Kidney (tissue), 22 donors: ENCODE measurements at places on chromosomes 13 and 19.

DNA sequence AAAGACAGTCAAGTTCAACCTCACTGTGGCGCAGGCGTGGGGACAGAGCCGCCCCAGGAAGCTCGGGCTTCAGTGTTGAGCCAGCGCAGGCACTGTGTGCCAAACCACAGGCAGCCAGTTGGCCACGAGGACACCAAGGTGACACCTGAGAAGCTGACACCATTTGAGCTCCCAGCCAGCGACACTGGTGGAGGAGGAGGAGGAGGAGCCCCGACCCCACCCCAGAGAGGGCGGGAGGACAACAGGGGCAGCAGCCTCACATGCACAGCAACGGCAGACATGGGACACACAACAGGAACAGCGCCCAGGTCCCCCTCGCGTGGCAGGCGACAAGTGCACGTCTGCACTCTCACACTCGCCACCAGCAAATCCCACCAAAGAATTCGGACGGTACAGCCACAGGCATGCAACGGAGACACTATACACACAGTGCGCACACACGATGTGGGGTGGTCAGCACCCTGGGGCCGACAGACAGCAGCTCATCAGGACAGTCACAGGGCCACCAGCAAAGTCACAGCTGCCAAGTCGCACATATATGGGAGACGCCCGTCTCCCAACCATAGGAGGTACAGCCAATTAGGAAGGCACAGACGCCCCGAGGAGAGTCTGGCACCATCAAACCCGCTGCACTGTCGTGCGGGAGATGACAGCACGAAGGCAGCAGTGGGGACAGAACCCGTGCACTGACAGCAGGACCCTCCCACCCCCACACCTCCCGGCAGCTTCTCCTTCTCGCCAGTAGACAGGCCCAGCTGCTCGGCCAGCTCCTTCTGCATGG lies 3.4 kb downstream of the EIF3G start:
- no peak for DNase-seq

- DNase-seq: peak; percentile 69
These were observed 103.9 kb upstream of the DIAPH3 start for GRCh38 chr13:60267498-60268202.

DNA sequence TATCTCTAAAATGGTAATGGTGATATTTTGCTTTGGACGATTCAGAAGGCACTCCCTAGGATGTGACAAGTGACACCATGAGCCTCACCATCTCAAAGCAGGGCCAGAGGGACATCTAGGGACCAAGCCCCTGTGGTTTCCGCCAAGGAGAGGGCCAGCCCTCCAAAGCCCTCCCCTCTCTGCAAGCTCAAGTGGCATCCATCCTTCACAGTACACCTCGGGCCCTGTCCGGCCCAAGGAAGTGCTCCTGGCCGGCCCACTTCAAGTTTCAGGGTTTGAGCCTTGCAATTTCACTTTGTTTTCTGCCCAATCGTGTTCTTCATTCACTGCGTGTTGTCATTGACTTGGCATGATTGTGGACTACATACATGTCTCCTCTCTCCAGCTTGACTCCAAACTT lies 82.5 kb downstream of the TSHZ3 start:
- DNase-seq: no peak

GRCh38 chr19:4691373-4691772 lies 21.2 kb upstream of the MYDGF start:
- no peak for DNase-seq

DNA sequence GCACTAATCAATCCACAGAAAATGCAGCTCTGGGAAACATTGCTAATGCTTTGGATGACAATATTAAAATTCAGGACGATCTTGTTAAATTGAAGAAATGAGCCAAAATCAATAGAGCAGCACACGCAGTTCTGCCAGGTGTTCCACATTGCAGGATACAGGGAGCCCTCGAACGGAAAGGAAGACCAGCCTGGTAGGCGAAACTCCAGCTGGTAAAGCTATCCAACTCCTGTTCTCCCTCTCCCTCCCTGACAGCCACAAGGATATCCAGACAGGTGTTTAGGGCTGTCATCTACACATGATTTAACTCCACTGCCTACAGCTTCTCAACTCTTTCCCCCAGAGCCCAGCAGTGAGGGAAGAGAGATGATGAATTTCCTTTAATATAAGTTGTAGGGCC lies 67.7 kb downstream of the EPSTI1 start:
- DNase-seq: peak; percentile 3

DNA sequence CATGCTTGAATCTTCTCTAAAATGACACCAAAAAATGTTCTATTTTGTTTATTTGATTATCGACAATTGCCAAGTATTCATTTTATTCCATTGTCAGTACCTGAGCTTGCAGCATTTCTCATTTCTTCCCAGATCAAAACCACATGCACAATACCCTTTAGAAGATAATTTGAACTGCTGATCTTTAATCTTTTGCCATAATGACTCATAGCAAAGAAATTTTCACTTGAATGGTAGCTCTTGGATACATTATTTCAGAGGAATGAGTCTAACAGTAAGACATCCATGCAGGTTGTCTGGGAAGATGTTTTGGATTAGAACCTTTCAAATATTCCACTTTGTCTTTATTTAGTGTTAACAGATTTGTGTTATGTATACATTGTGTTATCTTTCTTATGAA lies 42.0 kb upstream of the RXFP2 start:
- no peak for DNase-seq

DNA sequence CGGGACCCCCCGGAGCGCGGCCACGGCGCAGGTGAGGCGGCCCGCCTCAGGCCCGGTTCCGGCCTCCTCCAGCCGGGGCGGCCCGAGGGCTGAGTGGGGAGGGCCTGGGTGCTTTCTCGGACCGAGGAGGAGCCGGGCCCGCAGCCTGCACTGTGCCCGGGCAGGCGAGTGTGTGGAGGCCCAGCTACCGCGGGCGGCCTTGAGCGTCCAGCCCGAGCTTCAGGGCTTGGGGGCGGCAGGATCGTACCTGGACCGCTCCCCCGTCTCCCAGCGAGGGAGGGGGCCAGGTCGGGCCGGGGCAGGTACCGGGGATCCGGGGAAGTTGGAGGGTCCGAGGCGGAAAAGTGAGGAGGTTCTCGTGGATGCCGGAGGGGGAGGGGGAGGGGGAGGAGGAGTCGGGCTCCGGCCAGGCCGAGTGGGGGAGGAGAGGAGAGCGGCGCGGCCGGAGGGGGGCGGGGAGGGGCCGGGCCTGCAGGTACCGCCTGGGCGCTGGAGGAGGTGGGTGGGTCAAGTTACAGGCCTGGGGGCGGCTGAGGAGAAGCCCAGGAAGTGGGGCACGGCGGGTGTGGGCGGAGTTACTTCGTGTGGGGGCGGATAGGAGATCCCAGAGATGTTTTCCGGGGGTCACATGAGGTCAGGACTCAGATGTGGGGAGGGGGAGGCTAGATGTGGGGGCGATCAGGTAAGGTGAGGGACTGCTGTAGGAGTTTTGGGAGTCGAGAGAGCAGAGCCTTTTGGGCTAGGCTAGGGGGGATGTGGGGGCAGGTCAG lies 545 bp downstream of the NACC1 start:
- peak; percentile 90 for DNase-seq

DNA sequence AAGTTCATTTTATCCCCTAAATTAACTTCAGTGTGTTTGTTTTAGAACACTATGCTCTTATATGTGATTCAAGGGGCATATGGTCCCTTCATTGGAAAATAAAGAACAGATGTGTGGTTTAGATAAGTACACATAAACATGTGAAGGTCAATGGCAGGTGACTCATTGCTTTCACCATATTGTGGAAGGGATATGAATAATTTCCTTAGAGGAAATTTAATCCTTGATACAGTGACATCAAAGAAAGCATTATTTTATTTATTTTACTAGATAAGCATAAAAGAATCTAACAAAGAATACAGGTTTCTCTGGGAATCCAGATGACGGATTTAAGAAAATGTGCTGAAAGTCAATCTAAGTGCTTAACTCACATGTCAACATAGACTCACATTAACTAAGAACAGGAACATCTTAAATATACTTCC lies 373.5 kb downstream of the KCTD12 start:
- DNase-seq: no peak

- no peak for DNase-seq
These were observed 26.3 kb upstream of the SERP2 start for GRCh38 chr13:44347301-44347700.

GRCh38 chr13:44142540-44142867 lies 231.1 kb upstream of the SERP2 start:
- no peak for DNase-seq

DNA sequence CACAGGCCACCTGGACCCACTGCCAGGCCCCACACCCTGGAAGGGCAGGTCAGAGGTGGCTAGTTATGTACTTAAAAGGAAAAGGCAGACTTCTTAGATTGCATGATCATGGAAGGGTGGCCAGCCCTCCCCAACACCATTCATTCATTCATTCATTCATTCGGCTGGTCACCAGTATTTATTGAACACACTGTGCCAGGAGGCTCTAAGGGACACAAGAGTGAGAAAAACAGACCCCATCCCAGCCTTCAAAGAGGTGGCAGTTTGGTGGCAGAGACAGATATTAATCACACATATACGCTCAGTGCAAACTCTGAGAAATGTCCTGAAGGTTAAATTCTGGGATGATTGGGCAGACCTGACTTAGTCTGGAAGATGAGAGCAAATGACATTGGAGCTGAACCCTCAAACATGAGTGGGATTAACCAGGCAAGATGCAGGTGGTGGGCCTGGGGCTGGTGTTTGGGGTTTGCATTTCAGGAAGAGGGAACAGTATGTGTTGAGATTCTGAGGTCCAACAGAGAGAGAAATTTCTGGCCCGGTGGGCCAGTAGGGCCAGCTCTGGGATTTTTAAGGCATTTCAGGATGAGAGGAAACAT lies 147.5 kb downstream of the ZNF536 start:
- no peak for DNase-seq

- no peak for DNase-seq
These were observed 54.8 kb downstream of the COG3 start for GRCh38 chr13:45519493-45519892.

DNA sequence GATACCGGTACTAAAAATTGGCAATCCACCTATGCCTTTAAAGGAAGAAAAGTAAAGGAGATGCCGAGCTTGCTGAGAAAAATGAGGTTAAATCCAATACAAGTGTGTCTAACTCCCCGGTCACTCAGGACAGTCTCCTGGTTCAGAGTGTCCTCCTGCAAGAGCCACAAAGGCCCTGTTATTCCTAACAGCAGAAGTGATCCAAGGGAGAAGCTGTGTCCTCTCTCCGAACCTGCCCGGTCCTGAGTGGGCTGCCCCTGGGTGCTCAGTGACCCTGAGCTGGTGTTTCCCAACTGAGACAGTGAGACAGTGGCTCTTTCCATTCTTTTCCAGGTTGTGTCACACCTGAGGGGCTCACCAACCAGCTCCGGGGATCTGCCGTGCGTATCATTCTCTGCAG lies 4.8 kb downstream of the GJB6 start:
- no peak for DNase-seq

DNA sequence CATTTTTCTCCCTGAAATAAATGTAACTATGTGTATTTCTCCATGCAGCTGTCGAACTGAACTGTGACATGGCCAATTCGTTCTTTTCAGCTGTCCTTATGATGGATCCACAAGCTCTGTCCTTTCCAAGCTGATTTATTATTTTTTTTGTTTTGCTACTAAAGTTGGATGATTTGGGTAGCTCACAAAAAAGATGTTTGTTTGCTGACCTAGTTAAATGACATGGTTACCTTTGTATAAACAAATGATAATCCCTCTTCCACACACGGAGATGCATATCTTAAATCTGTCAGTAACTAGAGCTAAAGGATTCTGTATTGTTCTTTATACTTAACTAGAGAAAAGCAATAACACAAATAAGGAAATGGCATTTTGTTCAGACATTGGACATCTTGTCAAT lies 884.3 kb upstream of the PCDH20 start:
- no peak for DNase-seq

DNA sequence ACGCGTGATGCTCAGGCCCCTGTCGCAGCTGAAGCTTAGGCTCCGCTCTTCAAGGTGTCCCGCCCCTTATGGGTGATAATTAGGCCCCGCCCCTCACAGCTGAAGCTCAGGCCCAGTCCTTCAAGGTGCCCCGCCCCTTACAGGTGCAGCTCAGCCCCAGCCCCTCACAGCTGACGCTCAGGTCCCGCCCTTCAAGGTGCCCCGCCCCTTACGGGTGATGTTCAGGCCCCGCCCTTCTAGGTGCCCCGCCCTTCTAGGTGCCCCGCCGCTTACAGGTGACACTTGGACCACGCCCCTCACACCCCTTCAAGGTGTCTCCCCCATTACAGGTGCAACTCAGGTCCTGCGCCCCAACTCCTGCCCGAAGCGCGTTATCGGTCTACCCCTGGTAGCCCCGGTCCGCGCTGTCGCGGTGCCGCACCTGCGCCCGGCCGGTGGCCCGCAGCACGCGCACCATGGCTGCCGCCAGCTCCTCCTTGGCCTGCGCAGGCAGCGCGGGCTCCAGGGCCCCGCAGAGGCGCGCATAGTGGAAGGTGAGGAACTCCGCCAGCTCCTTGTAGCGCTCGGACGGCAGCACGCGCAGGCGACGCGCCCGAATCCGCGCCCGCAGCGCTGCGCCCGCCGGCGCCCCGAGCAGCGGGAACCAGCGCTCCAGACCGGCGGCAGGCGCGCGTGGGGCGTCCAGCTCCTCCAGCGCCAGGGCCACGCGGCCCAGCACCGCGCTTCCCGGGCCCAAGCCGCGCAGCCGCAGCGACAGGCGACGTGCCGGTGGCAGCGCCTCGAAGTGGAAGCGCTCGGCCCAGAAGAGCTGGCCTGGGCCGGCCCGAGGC lies 7.3 kb downstream of the RASAL3 start:
- peak; percentile 76 for DNase-seq

- DNase-seq: no peak
These were observed 11.3 kb downstream of the PCID2 start for GRCh38 chr13:113196970-113197737.

DNA sequence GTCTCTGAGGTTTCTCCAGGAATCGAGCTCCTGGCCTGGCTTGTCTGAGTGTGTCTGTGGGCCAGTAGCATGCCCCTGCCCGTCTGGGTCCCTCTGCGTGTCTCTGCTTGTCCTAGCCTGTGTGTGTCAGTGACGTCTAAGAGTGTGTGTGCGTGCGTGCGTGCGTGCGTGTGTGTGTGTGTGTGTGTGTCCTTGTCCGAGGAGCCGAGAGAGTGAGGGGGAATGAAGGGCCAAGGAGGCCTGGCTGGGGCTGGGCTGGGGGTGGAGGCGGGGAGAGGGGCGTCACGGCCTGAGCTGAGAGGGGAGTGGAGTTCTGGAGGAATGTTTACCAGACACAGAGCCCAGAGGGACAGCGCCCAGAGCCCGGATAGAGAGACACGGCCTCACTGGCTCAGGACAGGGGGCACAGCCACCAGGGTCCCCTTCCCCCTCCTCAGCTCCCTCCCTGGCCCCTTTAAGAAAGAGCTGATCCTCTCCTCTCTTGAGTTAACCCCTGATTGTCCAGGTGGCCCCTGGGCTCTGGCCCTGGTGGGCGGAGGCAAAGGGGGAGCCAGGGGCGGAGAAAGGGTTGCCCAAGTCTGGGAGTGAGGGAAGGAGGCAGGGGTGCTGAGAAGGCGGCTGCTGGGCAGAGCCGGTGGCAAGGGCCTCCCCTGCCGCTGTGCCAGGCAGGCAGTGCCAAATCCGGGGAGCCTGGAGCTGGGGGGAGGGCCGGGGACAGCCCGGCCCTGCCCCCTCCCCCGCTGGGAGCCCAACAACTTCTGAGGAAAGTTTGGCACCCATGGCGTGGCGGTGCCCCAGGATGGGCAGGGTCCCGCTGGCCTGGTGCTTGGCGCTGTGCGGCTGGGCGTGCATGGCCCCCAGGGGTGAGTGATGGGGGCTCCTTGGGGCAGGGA lies at the start of gene AXL:
TSS of gene AXL (plus strand) at position 609 of the 893 bp plus-strand sequence. CDS start at position 779, 170 bp downstream.
- peak; percentile 87 for DNase-seq

- DNase-seq: no peak
These were observed 1.1 kb downstream of the SYCN start for GRCh38 chr19:39202998-39203355.

GRCh38 chr19:41927497-41928192 lies 604 bp downstream of the ERFL start:
- DNase-seq: peak; percentile 39
